Ecto neural progenitor cell (in vitro differentiated cells): ENCODE measurements at places on chromosomes 13 and 19.

DNA sequence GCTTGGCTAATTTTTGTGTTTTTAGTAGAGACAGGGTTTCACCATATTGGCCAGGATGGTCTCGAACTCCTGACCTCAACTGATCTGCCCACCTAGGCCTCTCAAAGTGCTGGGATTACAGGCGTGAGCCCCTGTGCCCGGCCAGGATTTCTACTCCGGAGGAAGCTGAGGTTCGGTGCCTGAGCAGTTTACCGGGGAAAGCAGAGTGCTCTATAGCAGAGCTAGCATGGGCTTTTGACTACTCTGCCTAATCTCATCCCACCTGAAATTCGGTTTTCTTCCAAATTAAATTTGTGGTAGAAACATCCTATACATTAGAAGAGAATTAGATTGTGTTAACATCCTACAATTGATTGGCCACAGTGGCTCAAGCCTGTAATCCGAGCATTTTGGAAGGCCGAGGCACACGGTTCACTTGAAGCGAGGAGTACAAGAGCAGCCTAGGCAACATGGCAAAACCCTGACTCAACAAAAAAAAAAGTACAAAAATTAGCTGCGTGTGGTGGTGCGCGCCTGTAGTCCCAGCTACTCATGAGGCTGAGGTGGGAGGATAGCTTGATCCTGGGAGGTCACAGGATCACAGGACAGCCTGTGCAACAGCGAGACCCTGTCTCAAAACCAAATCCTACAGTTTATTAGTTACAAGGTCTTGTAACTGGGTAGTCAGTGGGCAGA is 1.6 kb downstream of the RPL13A start:
- DNase-seq = no peak

- peak; percentile 65 for DNase-seq
Observed at GRCh38 chr13:48749699-48750473, 96.2 kb downstream of the CYSLTR2 start.

GRCh38 chr19:19034204-19034624 is 811 bp downstream of the ARMC6 start:
- peak; percentile 62 for DNase-seq

- no peak for DNase-seq
Observed at GRCh38 chr13:108031865-108032264, 183.5 kb downstream of the LIG4 start.

DNA sequence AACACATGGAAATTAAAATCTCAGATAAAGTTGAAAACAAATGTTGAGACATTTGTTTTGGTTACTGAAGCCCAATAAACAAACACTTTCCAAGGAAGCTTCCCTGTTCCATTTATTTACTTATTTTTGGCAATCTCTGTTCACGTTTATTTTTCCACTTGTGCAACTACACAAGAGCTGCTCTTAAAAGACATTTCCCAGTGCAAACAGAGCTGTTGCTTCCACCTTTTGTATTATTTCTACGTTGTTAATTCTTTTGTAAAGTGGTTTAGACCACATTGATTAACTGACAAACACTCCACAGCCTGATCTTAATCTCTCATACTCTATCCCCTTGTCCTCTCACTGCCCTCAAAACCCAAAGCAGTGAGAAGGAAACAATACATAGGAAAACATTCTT is 757.6 kb downstream of the LIG4 start:
- no peak for DNase-seq

DNA sequence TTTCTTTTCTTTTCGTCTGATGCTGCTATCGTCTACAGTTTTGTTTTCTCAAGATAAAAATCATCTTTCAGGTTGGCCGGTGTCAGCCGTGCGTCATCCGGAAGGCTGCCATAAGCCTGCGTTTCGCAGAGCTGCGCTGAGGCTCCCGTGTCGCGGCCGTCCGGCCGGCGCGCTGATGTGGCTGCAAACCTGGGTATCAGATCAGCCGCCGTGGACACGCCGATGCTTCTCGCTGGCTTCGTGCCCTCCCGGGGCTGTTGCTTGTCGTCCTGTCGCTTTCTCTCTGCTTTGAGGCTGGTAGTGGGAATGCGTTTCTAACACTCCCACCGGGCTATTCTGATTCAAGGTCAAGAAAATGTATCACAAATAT is 45.9 kb upstream of the TFDP1 start:
- no peak for DNase-seq
